ENCODE measurements at places on chromosomes 7 and 10. TPM values are rescaled to one million over a fixed set of nuclear protein-coding genes. Genes with fewer than 3 reads are reported as not detected.

OR2A14 gene
- not detected for total RNA-seq

MAGI2 gene
- 11.1 TPM for total RNA-seq

DNA sequence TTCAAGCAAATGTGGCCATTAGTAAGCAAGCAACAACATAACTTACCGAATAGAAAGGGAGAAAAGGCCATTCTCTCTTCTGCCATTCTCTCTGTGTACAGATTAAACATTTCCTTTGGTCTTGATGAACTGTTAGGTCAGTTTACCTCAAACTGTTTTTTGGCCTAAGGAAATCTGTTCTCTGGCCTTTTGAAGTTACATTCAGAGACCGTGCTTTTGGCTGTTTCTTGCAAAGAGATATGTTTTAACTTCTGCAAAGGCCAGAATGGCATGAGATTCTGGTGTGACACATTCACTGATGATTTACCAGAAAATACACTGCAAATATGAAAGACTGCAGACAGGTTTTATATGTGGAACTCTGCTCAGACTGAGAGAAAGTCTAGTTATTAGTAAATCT lies 22.2 kb downstream of the AHR start:
- no peak for DNase-seq
- H3K4me1 ChIP-seq: peaks cover 20% of the 10 kb centered on the region
- no peak overlapping the region for H3K4me3 ChIP-seq
- H3K36me3 ChIP-seq: peaks cover 39% of the 10 kb centered on the region
- H3K27ac ChIP-seq: peak overlapping the region; percentile 40

GRCh38 chr7:129499999-129500398 lies 2.3 kb upstream of the SMKR1 start:
- no peak overlapping the region for H3K27ac ChIP-seq
- no peaks in the 10 kb centered on the region for H3K36me3 ChIP-seq
- no peak overlapping the region for H3K4me3 ChIP-seq
- H3K27me3 ChIP-seq: no peaks in the 10 kb centered on the region

DNA sequence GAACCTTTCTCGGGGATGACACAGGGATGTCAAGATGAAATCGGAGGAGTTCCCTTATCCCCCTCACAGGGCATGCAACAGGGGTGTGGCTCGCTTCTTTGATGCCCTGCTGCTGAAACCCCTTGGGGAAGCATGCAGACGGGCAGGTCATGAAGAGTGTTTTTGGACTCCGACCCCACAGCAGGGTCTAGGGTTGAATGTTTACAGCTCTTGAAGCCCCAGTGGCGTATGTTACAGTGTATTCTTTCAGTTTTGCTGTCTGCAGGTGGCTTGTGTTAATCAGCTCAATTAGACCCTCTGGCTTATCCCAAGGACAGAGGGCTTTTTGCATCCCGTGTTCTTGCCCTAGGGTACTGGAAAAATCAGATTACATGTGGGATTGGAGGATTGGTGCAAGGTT lies 446.5 kb downstream of the LRMDA start:
- no peak overlapping the region for H3K4me3 ChIP-seq
- H3K4me1 ChIP-seq: no peaks in the 10 kb centered on the region
- no peak overlapping the region for H3K27ac ChIP-seq

DNA sequence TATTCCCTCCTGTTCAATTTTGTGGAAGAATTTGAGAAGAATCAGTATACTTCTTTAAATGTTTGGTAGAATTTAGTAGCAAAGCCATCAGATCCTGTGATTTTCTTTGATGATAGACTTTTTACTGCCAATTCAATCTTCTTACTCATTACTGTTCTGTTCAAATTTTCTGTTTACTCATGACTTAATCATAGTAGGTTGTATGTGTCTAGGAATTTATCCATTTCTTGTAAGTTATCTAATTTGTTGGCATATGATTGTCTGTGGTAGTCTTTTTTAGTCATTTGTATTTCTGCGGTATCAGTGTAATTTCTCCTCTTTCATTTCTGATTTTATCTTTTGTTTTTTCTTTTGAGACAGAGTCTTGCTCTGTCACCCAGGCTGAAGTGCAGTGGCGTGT lies 87.4 kb downstream of the CCDC3 start:
- DNase-seq: no peak
- H3K27ac ChIP-seq: no peak overlapping the region
- no peaks in the 10 kb centered on the region for H3K4me1 ChIP-seq
- H3K4me3 ChIP-seq: no peak overlapping the region
- H3K27me3 ChIP-seq: no peaks in the 10 kb centered on the region
- H3K36me3 ChIP-seq: no peaks in the 10 kb centered on the region

DNA sequence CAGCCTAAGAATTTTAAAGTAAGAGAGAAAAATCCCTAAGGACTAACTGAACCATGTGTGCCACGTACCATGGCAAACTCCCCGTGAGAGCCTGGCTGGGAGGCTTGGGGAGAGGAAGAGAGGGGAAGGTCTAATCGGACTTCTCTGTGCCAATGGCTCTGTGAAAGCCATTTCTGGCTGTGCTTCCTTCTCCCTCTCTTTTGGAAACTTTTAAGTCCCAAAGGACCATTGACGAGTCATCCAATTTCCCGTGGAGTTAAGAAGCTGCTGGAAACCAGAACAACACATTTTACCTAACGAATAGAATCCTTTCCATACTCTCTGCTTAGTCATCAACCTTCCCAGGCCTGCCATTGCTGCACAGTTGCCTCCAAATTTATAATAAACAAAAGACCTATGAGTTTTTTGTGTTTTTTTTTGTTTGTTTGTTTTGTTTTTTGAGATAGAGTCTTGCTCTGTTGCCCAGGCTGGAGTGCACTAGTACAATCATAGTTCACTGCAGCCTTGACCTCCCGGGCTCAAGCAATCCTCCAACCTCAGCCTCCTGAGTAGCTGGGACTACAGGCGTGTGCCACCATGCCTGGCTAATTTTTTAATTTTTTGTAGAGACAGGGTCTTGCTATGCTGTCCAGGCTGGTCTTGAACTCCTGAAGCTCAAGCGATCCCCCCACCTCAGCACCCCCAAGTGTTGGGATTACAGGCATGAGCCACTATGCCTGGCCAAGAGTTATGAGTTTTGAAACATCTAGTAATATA lies 13.2 kb downstream of the LAMB1 start:
- peaks cover 12% of the 10 kb centered on the region for H3K36me3 ChIP-seq
- peak overlapping the region; percentile 17 for H3K27ac ChIP-seq
- H3K4me3 ChIP-seq: no peak overlapping the region
- DNase-seq: no peak
- peaks cover 20% of the 10 kb centered on the region for H3K4me1 ChIP-seq
- H3K27me3 ChIP-seq: no peaks in the 10 kb centered on the region

GRCh38 chr7:24283554-24283896 lies 465 bp upstream of the NPY start:
- DNase-seq: no peak
- H3K4me1 ChIP-seq: peaks cover 15% of the 10 kb centered on the region
- peaks cover 79% of the 10 kb centered on the region for H3K27me3 ChIP-seq
- H3K27ac ChIP-seq: no peak overlapping the region

- no peak for DNase-seq
- H3K27ac ChIP-seq: no peak overlapping the region
- no peak overlapping the region for H3K4me3 ChIP-seq
- H3K27me3 ChIP-seq: no peaks in the 10 kb centered on the region
These were observed 849.4 kb downstream of the CCSER2 start for GRCh38 chr10:85177767-85178166.

GRCh38 chr7:29915481-29916215 lies 74.0 kb downstream of the SCRN1 start:
- no peak for DNase-seq
- H3K27ac ChIP-seq: peak overlapping the region; percentile 64
- H3K4me3 ChIP-seq: no peak overlapping the region

DNA sequence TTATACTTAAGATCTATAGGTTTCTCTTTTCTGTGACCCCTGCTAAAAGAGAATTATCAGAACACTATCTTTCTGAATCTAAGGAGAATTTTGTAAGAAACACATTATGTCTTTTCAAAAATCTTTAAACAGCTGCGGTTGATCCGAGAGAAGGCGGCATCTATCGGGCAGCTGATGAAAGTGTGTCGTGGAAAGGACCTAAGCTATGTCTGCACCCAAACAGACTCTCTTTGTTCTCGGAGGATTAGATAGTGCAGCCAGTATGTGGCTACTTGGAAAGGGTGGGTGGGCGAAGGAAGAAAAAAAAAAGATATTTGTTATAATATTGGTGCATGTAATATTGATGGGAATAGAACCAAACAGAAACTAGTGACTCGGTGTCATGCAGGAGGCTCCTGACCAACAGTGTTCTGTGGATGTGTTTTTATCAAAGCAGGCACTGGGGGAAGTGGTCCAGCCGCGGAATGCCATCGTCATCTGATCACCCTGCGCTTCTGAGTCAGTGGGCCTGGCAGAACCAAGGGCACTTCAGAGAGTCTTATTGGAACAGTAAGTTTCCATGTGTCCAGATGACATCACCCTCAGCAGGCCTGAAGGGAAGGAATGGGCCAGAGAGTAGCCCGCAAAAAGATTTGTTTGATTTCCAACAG lies 509.7 kb upstream of the AKR1E2 start:
- no peak overlapping the region for H3K27ac ChIP-seq
- peak; percentile 48 for DNase-seq
- no peaks in the 10 kb centered on the region for H3K27me3 ChIP-seq
- H3K4me3 ChIP-seq: no peak overlapping the region
- no peaks in the 10 kb centered on the region for H3K4me1 ChIP-seq
- no peaks in the 10 kb centered on the region for H3K36me3 ChIP-seq

Data from stomach (tissue), 19 donors.